ENCODE measurements at places on chromosomes 12 and 14.

DNA sequence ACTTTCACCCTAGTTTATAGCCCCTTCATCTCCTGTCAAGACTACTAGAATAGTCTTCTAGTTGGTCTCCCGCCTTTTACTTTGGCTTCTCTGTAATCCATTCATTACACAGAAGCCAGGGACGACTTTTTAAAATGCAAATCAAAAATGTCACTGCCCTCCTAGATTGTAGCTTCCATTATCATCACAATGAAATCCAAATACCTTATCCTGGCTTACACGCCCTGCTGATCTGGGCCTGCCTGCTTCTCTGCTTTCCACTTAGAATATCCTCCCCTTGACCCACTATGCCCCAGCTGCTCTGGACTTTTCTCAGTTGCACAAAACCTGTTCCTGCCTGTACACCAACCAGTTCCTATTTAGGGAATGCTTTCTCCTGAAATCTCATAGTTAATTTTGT lies 4.5 kb upstream of the EEA1 start:
- no peak overlapping the region for H3K4me3 ChIP-seq
- no peak overlapping the region for H3K27ac ChIP-seq
- no peak for DNase-seq
- H3K36me3 ChIP-seq, result no peaks in the 10 kb centered on the region

GRCh38 chr12:132824053-132824452 lies 4.6 kb downstream of the GOLGA3 start:
- H3K4me1 ChIP-seq, result peaks cover 5% of the 10 kb centered on the region
- no peaks in the 10 kb centered on the region for H3K27me3 ChIP-seq
- H3K27ac ChIP-seq, result no peak overlapping the region
- H3K36me3 ChIP-seq, result peaks cover 4% of the 10 kb centered on the region
- no peak overlapping the region for H3K4me3 ChIP-seq

DNA sequence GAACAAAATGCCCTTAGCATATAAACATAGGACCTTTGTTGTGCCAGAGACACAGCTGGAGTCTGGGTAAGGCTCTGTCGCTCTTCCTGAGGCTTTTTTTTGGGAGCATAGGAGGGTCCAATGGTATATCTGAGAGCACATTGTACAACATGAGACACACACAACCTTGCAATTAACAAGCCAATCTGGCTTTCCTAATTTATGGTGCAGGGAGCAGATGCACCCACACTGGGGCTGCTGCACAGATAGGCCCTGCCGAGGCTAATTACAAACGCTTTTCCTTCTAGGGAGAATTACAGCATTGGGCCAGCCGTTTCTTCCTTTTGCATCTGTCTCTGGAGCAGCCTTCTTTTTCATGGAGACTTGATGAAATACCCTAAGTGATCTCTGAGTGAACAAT lies 75.0 kb upstream of the OVCH1 start:
- no peak overlapping the region for H3K27ac ChIP-seq
- no peaks in the 10 kb centered on the region for H3K36me3 ChIP-seq
- no peak for DNase-seq
- no peaks in the 10 kb centered on the region for H3K27me3 ChIP-seq

- H3K4me1 ChIP-seq, result no peaks in the 10 kb centered on the region
- peak overlapping the region; percentile 98 for H3K27ac ChIP-seq
- H3K36me3 ChIP-seq, result no peaks in the 10 kb centered on the region
- H3K27me3 ChIP-seq, result no peaks in the 10 kb centered on the region
- H3K4me3 ChIP-seq, result peak overlapping the region; percentile 77
These were observed 240 bp downstream of the BTG1 start for GRCh38 chr12:92145481-92145730.

Measured in prostate gland (tissue), 2 donors.